RPMI7951 (cell line): ENCODE measurements at places on chromosomes 2 and 18. TPM values are rescaled to one million over a fixed set of nuclear protein-coding genes. Genes with fewer than 3 reads are reported as not detected.

DNA sequence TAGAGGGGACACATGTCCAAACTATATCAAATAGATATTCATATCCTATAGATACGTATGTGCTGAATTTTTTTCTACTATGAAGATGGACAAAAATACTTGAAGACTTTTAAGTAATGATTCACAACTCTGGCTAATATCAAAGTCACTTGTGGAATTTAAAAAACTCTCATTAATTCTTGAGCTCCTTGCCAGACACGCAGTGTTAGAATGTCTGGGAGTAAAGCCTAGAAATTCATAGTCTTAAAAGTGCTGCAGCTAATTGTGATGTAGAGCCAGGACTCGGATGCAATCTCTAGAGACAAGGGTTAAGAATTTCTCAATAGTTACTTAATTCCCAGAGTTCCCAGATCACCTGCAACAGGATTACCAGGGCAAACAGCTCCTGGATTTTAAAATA, 107.4 kb downstream of the ARL6IP6 start:
- DNase-seq = no peak

GRCh38 chr2:111923276-111923804, 24.9 kb downstream of the MERTK start:
- peak; percentile 71 for DNase-seq

GRCh38 chr2:193738892-193739291, 1544.2 kb upstream of the TMEFF2 start:
- no peak for DNase-seq

DNA sequence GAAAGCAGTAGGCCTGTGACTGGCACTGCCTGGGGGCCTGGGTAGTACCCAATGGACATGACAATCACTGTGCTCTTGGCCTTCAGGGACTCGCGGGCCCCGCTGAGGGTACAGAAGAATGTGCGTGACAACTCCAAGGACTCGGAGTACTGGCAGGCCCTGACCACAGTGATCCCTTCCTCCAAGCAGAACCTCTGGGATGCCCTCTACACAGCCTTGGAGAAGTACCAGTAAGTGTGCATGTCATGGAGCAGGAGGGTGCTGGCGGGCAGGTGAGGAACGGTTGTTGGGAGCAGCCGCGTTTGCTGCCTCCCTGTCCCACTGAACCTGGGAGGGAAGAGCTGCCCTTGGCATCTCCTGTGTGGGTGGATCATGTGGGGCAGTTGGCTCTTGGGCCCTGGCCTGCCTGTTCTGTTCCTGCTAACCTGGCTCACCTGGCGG, 23.3 kb downstream of the OTOF start:
- no peak for DNase-seq

DNA sequence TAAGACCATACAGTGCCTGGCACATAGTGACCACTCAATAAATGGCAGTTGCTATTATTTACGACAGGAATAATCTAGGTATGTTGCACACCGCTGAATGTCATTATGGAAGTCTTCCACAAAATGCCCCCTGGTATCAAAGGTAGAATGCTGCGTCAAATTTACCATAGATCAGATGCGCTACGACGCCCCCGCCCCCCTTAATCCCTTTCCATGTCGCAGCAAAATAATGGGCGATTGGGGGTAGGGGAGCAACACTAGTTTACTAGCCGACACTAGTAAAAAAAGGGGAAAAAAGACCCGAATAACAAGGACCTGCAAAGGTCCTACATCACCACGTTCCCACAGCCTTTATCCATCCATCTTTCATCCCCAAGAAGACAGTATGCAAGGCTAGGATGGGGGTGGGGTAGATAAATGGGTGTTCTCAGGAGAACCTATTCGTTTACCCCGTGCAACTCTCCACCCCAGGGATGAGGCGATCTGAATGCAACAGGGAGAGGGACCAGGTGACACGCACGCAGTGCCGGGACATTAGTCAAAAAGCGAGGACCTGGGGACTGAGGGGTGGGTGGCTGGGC, 455 bp downstream of the PREPL start:
- DNase-seq = peak; percentile 28

DNA sequence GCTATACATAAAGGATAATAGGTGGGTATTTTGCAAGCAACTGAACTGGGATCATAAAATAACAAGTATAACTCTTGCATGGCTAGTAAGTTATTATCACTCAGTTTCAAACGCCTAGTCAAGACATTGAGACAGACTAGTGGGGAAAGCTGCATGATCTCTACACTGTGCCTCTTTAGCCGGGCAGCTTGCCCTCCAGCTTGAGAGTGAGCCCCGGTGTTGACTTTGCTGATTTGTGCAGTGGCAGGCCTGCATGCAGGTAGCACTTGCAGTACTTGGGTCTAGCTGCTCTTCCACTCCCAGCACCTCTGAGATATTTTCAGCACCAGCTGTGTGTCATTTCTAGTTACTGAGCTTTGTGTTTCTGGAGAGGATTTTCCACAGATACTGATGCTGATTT, 118.8 kb upstream of the DAPL1 start:
- no peak for DNase-seq

DNA sequence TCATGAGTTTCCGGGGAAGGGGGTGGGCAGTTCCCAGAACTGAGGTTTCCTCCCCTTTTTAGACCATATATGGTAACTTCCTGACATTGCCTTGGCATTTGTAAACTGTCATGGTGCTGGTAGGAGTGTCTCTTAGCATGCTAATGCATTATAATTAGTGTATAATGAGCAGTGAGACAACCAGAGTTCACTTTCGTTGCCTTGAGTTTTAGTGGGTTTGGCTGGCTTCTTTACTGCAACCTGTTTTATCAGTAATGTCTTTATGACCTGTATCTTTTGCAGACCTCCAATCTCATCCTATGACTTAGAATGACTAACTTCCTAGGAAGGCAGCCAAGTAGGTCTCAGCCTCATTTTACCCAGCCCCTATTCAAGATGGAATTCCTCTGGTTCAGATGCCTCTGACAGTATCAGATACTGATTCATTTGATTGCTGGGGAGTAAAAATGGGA, 447.3 kb downstream of the XIRP2 start:
- DNase-seq = no peak

GRCh38 chr18:12659904-12660605, 2.1 kb upstream of the SPIRE1 start:
- peak; percentile 51 for DNase-seq

GRCh38 chr2:134714228-134714627, 4.6 kb downstream of the TMEM163 start:
- no peak for DNase-seq

- peak; percentile 58 for DNase-seq
Observed at GRCh38 chr2:199955007-199955338, 318 bp downstream of the TYW5 start.

DNA sequence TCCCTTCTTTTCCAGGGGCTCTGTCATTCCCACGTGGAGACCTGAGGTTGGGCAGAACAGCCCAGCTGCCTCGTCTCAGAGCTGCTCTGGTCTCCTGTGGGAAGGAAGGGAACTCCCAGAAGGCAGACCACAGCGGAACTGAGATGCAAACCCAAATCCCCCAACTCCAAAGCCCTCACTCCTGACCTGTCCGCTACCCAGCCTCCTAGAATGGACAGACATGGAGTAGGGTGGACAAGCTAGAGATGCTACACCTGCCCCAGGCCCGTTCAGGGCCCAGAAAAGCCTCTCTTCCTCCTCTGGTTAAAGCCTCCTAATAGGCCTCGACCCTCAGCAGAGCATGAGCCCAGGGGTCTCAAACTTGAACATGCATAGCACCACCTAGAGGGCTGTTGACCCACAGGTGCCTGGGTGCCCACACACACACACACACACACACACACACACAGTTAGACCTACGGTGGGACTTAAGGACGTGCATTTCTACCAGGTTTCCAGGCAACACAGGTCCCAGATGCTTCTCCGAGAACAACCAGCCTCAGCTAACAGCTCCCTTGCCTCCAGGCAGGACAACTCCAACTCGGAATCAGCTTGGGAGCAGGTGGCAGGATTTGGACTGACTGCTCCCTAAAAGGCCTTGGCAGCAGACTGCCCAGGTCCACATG, 93.5 kb downstream of the TNS1 start:
- no peak for DNase-seq

Gene HOXD3
- total RNA-seq = 1.6 and 2.1 TPM in 2 replicates

Gene BUB1
- 161 and 174 TPM in 2 replicates for total RNA-seq

Gene TXNDC2
- total RNA-seq = 0.10 and 0.12 TPM in 2 replicates

Gene PLCL1
- total RNA-seq = 0.12 TPM in 1 of 2 replicates, not detected in the other

Gene OSBPL6
- 10.7 and 12.3 TPM in 2 replicates for total RNA-seq
